ENCODE measurements at places on chromosomes 1 and 21. TPM values are rescaled to one million over a fixed set of nuclear protein-coding genes. Genes with fewer than 3 reads are reported as not detected.

AIM2 gene
- total RNA-seq = 0.29 TPM

AQP10 gene
- 0.13 TPM for total RNA-seq

LRRC53 gene
- total RNA-seq = not detected

PAX7 gene
- total RNA-seq = not detected

TSPEAR gene
- not detected for total RNA-seq

TCHH gene
- under 0.01 TPM for total RNA-seq

BCAN gene
- total RNA-seq = not detected

GCSAML gene
- total RNA-seq = not detected

GBP5 gene
- total RNA-seq = not detected

GJA9 gene
- total RNA-seq = not detected

IGSF9 gene
- not detected for total RNA-seq

UCHL5 gene
- total RNA-seq = 64.0 TPM

MXRA8 gene
- total RNA-seq = 1.2 TPM

OR2G6 gene
- total RNA-seq = not detected

PCNX2 gene
- total RNA-seq = 9.1 TPM

SLAMF9 gene
- not detected for total RNA-seq

F13B gene
- not detected for total RNA-seq

LAMC1 gene
- total RNA-seq = 409 TPM

GLIS1 gene
- total RNA-seq = not detected

RNF186 gene
- total RNA-seq = not detected

SMAP2 gene
- total RNA-seq = 12.8 TPM

SORT1 gene
- total RNA-seq = 12.9 TPM

RSBN1 gene
- total RNA-seq = 17.3 TPM

PARS2 gene
- total RNA-seq = 2.0 TPM

Measured in thoracic aorta endothelial cell (primary cell).